ENCODE measurements at places on chromosomes 7 and 10. TPM values are rescaled to one million over a fixed set of nuclear protein-coding genes. Genes with fewer than 3 reads are reported as not detected.

GRCh38 chr10:120997756-120998155 lies 146.6 kb downstream of the WDR11 start:
- H3K27me3 ChIP-seq: no peaks in the 10 kb centered on the region
- no peak for DNase-seq
- H3K27ac ChIP-seq: no peak overlapping the region
- no peaks in the 10 kb centered on the region for H3K4me1 ChIP-seq

DNA sequence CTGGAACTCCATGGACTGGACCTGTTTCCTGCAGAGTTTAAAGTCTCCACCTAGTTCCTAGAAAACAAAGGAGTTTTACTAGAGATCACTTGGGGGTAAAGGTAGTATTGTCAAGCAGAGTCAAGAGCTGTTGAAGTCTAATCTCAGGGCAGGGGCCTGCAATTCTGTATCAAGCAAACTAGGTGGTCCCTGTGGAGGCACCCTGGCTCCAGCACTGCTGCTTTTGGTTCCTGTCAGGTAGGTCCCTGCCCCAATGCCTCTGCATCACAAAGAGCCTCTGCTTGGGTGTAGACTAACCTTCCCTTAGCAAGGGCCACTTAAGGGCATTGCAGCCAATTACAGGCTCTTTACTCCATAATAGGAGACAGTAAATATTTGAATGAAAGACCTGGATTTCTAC lies 22.5 kb downstream of the ZSCAN25 start:
- H3K27ac ChIP-seq: no peak overlapping the region
- no peaks in the 10 kb centered on the region for H3K27me3 ChIP-seq
- no peaks in the 10 kb centered on the region for H3K4me1 ChIP-seq
- 0 out of 2 replicates have a peak, but pooled peaks cover 2% of the 10 kb centered on the region for H3K36me3 ChIP-seq

DNA sequence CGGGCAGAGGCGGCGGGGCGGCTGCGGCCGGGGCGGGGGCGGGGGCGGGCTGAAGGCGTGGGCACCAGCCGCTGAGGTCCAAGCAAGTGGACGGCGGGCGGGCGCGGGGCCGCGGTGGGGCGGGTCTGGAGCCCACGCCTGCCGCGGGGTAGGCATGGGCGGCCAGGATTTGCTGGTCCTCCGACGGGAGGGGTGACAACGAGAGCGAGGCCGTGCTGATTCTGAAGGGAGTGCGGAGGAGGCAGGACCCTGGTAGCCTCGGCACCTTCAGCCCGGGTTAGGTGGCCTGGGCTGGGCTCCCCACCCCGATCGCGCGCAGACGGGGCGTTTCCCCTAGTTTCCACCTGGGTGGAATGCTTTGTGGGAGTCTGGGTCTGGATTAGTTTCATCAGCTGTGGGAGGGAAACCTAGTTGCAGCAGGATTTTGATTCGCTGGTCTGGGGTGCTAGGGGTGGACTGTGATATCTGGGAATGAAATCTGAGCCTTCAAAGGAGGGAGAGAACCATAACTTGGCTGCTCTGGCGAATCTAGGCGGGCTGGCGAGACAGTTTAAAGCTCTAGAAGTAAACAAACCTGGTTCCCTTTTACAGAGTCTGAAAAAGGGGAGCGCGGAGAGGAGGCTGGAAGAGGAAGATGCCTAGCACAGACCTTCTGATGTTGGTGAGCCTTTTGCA lies 609 bp downstream of the SGPL1 start:
- peak; percentile 91 for DNase-seq
- H3K36me3 ChIP-seq: peaks cover 3% of the 10 kb centered on the region
- no peaks in the 10 kb centered on the region for H3K4me1 ChIP-seq
- H3K27ac ChIP-seq: peak overlapping the region; percentile 87
- H3K27me3 ChIP-seq: peaks cover 5% of the 10 kb centered on the region
- peak overlapping the region; percentile 86 for H3K4me3 ChIP-seq

- H3K4me3 ChIP-seq: no peak overlapping the region
- peaks cover 2% of the 10 kb centered on the region for H3K27me3 ChIP-seq
- no peak overlapping the region for H3K27ac ChIP-seq
- no peak for DNase-seq
- no peaks in the 10 kb centered on the region for H3K4me1 ChIP-seq
These were observed 86.5 kb downstream of the GOLGA7B start for GRCh38 chr10:97936126-97936525.

- no peaks in the 10 kb centered on the region for H3K4me1 ChIP-seq
- H3K4me3 ChIP-seq: no peak overlapping the region
- H3K27ac ChIP-seq: no peak overlapping the region
These were observed 38.6 kb downstream of the TMEM106B start for GRCh38 chr7:12249706-12250105.

DNA sequence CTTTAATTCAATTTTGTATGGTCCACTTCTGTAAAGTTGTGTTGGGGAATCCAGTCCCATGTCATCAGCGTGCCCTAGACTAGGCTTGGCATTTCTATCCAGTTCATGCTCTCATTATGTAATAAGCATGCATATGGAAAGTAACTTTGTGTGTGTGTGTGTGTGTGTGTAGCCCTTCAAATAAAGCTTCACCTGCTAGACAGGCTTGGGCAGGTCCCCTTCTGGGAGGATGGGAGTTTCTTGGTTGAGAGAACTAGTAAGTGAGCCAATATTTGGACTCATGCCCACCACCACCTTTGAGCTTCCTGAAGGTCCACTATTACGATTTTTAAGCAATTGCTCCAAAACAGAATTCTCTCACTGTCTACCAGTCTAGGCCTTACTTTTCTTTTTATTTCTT lies 6.9 kb downstream of the BZW2 start:
- DNase-seq: no peak
- H3K27me3 ChIP-seq: no peaks in the 10 kb centered on the region
- H3K36me3 ChIP-seq: no peaks in the 10 kb centered on the region

DNA sequence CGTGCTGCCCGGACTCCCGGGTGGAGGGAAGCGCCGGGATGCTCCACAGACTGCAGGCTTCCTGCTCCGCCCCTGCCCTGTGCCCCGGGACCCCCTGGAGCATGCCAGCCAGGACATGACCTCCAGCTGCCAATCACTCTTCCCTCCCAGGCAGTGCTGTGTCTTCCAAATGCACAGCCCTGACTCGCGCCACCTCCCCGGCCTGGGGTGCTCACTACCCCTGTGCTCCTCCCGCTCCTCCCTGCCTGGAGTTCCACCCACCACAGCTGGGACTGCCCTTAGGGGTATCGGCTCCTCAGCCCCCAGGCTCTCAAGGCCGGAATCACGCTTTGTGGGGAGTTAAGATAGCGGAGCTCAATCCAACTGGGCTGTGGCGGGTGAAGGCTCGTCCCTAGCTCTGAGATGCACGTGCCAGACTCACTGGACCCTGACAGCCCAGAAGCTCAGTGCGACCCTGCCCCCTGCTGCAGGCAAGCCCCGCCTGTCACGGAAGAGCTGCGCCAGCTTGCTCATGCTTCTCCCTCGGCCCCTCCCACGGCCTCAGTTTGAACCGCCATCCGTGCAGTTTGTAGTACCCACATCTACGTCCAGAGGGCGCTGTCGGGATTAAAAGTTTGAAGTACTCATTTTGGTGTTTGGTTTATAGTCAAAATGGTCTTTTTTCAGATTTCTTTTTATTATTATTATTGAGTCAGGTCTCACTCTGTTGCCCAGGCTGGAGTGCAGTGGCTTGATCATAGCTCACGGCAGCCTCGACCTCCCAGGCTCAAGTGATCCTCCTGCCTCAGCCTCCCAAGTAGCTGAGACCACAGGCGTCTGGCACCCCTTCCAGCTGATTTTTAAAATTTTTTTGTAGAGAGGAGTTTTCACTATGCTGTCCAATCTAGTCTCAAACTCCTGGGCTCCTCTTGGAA lies 142.5 kb upstream of the TCERG1L start:
- H3K4me3 ChIP-seq: no peak overlapping the region
- no peaks in the 10 kb centered on the region for H3K36me3 ChIP-seq
- H3K27me3 ChIP-seq: no peaks in the 10 kb centered on the region
- H3K27ac ChIP-seq: no peak overlapping the region
- H3K4me1 ChIP-seq: no peaks in the 10 kb centered on the region
- DNase-seq: no peak

GRCh38 chr10:72248468-72249151 lies 25.1 kb upstream of the DDIT4 start:
- H3K4me1 ChIP-seq: peaks cover 20% of the 10 kb centered on the region
- no peak for DNase-seq
- H3K27ac ChIP-seq: no peak overlapping the region
- no peak overlapping the region for H3K4me3 ChIP-seq
- no peaks in the 10 kb centered on the region for H3K36me3 ChIP-seq
- no peaks in the 10 kb centered on the region for H3K27me3 ChIP-seq

DNA sequence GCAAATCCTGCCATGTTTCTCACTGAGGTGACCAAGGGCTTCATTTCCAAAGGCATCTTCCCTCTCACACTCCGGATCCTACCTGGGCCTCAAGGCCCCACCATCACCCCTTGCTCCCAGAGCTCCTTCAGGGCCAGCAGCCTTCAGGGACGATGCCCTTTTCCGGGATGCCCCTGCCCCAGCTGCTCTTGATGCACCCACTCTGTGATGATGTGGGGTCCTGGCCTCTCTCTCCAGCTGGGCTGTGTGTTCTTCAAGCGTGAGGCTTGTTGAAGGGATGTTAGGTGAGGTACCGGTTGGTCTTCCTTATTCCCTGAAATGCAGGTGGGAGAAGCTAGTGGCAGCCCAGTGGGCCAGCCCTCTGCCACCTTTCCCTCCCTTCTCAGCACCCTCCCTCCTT lies 18.4 kb upstream of the SLC18A2 start:
- no peak overlapping the region for H3K27ac ChIP-seq
- H3K36me3 ChIP-seq: no peaks in the 10 kb centered on the region
- no peaks in the 10 kb centered on the region for H3K4me1 ChIP-seq
- peaks cover 1% of the 10 kb centered on the region for H3K27me3 ChIP-seq
- DNase-seq: no peak

GRCh38 chr10:14573666-14574261 lies 200.9 kb downstream of the FAM107B start:
- H3K27ac ChIP-seq: no peak overlapping the region
- peaks cover 9% of the 10 kb centered on the region for H3K36me3 ChIP-seq
- no peaks in the 10 kb centered on the region for H3K27me3 ChIP-seq
- peaks cover 26% of the 10 kb centered on the region for H3K4me1 ChIP-seq
- H3K4me3 ChIP-seq: no peak overlapping the region
- peak; percentile 82 for DNase-seq

DNA sequence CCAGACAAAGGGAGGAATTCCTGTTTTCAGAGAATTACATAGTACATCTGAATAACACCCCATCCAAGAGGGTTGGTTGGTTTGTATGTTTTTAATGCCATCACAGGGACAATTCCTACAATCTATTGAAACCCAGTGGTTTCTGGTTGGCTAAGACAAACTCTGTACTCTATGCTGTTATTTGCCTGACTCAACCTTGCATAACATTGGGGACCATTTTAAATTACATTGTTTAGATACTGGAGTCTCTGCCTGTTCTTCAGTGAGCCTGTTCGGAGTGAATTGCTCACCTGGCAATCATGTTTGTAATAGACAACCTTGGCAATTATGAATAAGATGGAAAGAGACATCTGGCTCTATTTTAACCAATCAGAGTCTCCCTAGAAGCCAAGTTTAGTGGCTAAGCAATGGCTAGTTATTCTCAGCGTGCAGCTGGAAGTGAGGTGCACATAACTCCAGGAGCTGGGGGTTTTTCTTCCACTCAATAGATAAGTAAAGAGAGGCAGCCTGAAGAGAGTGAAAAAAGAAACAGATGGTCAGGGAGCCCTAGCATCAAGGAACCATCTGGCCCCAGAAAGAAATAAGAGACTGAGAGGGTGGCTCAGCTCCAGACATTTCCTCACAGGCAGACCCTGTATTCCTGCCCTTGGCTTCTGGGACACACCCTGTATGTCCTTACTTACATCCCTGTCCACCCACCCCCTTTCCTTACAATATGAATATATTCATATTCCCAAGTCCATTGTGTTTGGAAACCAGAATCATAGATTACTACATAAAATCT lies 21.2 kb upstream of the SLC35G1 start:
- H3K27ac ChIP-seq: no peak overlapping the region
- H3K4me3 ChIP-seq: no peak overlapping the region
- H3K4me1 ChIP-seq: peaks cover 3% of the 10 kb centered on the region
- no peak for DNase-seq

Gene SAP25
- polyA plus RNA-seq: 2.3 TPM

Gene VIM
- polyA plus RNA-seq: 4,502 TPM

Gene TRIM50
- not detected for polyA plus RNA-seq

Data from IMR-90 (cell line).